HAP-1 (cell line): ENCODE measurements at places on chromosomes 2 and 18.
A peak's percentile ranks its signal among the peaks of the same experiment; 100 is the strongest.

GRCh38 chr2:10028407-10028987, 14.9 kb upstream of the KLF11 start:
- DNase-seq, result no peak

GRCh38 chr2:3470856-3471737, 48.2 kb downstream of the ADI1 start:
- no peak for DNase-seq

GRCh38 chr2:11656671-11657101, 13.3 kb downstream of the NTSR2 start:
- DNase-seq, result no peak

GRCh38 chr2:40964509-40965250, 512.8 kb upstream of the SLC8A1 start:
- no peak for DNase-seq

GRCh38 chr2:41932241-41933045, 115.4 kb upstream of the PKDCC start:
- DNase-seq, result no peak

DNA sequence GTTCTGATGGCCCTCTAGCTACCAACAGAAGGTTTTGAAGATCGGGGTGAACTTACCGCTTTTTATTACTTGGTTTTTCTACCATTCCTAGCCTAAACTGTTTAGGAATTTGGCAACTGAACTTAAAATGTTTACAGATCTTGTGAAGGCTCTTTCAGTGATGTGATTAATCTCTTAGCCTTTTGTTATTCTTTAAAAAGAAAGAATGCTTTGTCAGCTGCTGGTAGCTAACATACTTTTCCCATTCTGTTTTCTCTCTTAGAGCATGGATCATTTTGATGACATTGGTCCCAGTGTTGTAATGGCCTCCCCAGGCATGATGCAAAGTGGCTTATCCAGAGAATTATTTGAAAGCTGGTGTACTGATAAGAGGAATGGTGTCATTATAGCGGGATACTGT, 18.1 kb downstream of the CPSF3 start:
- peak; percentile 35 for DNase-seq

DNA sequence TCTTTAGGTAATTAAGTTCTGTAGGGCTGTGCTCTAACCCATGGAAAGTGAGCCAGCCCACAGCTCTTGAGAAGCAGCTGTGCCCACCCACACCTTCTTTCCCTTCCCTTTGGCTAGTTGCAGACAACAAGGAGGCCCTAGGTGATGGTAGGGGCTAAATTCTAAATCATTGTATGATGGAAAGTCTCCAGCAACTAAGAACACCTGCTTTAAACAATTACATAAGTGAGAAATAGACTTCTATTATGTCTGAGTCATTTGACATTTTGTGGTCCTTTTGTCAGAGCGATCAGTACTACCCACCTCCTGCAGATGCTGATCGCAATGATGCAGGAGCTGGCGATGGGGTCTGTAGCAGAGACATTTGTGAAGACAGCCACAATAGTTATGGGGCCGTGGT, 79.6 kb downstream of the TEX51 start:
- no peak for DNase-seq

DNA sequence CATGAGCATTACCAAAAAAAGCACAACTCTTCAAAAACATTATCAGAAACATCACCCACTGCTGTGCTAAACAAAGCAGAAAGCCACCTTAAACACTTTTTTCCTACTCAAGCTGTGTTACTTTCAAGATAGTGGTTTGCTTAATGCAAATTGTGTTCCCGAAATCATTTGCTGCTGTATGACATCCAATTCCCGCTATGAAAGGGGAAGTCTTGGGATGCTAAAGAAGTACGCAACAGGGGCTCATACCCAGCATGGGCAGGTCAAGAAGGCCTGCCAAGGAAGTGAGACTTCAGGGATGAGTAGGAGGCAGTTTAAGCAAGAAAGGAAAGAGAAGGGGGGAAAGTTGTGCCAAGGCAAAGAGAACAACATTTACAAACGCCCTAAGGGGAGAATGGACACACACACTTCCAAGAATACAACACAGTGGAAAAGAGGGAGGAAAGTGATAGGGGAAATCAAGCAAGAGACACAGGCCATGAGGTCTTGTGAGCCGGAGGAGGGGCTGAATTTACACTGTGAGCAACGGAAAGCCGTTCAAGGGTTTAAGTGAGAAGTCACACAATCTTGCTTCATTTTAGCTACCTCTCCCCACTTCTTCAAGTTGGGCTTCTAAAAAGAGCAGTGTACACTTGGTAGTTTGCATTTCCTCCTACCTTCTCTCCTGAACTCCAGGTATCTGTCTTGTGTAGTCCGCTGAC, 4.0 kb downstream of the PTPN2 start:
- DNase-seq, result no peak

DNA sequence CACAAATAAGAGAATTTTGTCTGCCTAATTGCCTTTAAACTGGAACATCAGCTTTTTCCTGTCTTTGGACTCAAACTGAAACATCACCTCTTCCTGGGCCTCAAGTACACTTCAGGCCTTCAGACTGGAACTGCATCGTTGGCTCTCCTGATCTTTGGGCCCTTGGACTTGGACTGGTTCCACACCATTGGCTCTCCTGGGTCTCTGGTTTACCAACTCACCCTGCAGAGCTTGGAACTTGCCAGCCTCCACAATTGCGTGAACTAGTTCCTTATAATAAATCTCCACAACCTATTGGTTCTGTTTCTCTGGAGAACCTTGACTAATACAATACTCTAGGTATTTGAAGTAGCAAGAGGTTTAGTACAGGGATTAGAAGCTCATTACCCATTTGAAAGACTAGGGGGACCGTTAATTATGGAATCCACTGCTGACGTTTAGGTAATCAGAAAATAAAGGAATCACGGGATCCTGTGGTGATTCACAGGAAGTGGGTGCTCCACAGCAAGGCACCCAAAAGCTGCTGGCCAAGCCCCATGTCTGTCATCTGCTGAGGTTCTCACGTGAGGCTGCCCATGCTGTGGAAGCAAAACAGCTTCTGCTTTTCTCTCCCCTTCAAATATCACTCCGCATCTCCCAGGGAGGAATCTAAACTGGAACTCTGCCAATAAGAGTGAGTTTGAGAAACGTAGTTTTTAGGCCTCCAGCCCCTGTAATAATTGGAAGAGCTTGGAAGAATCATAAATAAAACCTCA, 20.0 kb upstream of the SGPP2 start:
- DNase-seq, result no peak

DNA sequence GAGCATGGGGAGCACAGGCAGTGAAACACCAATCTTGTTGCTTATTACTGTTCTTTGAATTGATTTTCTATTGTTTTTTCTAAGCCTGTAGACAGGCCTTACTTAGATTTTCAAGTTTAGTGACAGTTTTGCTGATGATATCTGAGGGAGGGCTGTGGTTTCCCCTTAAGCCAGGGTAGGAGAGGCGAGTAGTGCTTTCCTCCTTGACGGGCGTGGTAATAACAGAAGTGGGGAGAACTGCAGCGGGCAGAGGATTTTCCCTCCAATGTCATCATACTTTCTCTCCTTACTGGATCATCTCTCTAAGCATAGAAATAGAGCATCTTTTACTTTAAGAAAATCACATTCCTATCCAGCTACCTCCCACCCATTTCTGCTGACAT, 314.4 kb downstream of the ALK start:
- no peak for DNase-seq

- DNase-seq, result no peak
Observed at GRCh38 chr18:54480616-54481015, 110.4 kb upstream of the DYNAP start.

- no peak for DNase-seq
Observed at GRCh38 chr2:150292807-150293206, 194.7 kb downstream of the RND3 start.

DNA sequence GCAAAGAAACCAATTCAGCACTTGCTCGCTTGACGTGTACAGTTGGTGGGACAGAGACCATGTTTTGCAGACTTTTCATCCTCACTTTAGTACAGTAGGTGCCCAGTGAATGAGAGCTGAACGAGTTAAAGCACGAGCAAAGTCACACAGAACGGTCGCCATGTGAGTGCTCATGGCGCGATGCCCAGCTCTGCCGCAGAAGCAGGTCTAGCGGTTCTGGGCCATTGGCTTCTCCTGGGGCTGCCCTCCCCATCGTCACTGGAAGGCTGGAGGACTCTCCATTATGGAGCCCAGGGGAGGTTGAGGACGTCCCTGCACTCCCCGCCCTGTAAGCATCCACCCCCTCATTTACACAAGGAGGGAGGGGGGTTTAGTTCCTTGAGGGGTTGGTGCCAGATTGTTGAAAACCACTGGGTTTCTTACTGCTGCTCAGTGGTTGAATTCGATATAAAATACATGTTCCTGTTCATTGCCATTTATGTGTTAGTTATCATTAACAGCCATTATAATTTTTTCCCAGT, 24.9 kb downstream of the PTGR3 start:
- DNase-seq, result no peak

DNA sequence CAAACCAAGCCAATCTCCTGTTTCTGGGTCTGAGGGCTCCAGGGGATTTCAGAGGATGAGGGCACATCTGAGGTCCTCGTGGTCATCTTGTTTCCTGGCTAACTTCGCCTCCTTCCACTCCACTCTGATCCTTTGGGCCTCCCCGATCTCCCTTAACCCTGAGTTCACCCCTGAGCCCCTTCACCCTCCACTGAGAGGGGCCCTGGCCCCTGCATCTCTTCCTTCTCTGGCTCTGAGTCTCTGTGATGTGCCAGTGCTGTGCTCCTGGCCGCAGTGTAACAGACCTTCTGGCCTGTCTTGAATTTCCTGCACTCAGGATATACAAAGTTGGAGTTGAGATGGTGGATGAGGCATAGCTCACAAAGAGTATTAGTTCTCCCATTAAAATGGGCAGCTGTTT, 84.7 kb upstream of the BOD1L2 start:
- no peak for DNase-seq
